ENCODE measurements at places on chromosomes 3 and 15.

DNA sequence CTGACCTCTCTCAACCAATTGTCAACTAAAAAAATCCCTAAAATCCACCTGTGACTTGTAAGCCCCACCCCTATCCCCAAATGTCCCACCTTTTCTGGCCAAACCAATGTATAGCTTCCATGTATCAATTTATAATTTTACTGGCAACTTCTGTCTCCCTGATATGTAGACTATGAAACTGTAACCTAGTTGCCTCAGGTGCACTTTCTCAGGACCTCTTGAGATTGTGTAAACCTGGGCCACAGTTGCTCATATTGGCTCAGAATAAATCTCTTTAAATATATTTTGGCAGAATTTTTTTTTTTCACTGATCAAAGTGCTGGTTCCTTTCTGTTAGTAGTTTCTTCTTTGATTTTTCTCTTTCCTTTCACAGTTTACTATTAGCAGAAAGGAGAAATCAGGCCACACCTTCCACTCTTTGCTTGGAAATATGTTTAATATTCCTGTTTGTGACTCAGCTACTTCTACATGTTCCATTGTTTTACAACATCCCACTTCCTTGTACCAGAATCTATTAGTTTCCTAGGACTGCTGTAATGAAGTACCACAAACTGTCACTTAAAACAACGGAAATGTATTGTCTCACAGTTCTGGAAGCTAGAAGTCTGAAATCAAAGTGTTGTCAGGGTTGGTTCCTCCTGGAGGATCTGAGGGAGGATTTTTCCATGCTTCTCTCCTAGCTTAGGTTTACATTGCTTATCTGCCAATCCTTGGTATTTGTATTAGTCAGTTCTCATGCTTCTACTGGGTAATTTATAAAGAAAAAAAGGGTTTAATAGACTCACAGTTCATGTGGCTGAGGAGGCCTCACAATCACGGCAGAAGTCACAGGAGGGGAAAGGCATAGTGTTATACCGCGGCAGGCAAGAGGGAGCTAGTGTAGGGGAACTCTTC lies 801.2 kb upstream of the ARPP21 start:
- no peak for DNase-seq

- DNase-seq, result no peak
Measured at GRCh38 chr3:115624029-115624741, 875 bp downstream of the GAP43 start.

DNA sequence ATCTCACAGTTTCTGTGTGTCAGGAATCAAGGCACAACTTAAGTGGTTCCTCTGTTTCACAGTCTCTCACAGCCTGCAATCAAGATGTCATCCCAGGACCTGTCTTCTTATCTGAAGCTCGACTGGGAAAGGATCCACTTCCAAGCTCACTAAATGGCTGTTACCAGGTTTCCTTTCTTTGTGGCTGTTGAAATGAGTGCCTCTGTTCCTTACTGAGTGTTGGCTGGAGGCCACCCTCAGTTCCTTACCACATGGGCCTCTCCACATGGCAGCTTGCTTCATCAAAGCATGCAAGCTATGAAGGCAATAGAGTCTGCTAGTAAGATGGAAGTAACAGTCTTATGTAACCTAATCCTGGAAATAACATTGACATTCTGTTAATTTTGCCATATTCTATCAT lies 174.0 kb downstream of the ERC2 start:
- no peak for DNase-seq

DNA sequence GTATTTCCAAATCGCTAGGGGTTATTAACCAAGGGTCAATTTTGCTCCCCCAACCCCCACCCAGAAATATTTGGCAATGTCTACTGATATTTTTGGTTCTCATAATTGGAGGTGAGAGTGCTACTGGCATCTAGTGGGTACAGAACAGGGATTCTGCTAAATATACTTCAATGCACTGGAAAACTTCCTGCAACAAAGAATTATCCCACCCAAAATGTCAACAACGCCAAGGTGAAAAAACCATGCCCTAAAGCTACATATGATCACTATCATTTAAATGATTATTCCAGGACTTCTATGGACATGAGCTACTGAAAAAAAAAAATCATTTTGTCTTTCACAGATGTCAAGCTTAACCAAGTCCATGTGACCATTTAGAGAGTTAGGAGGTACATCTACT lies 867.9 kb downstream of the FHIT start:
- no peak for DNase-seq
